Gastroesophageal sphincter (tissue), 4 donors: ENCODE measurements at places on chromosomes 4 and X. TPM values are rescaled to one million over a fixed set of nuclear protein-coding genes. Genes with fewer than 3 reads are reported as not detected.

SFRP2 gene
- 22.3 TPM for total RNA-seq

SLC9B2 gene
- 16.0 TPM for total RNA-seq

TDO2 gene
- not detected for total RNA-seq

ASMT gene
- total RNA-seq = not detected

FATE1 gene
- total RNA-seq = not detected

JCHAIN gene
- total RNA-seq = 7.8 TPM

ADH7 gene
- total RNA-seq = 9.9 TPM

RAB39B gene
- 0.54 TPM for total RNA-seq

DSPP gene
- total RNA-seq = not detected

SH2D1A gene
- 0.54 TPM for total RNA-seq

UGT8 gene
- total RNA-seq = 0.27 TPM

UGT2B17 gene
- total RNA-seq = not detected

MAGIX gene
- total RNA-seq = 4.5 TPM

ENPEP gene
- 6.1 TPM for total RNA-seq

TECRL gene
- total RNA-seq = not detected

CTAG2 gene
- not detected for total RNA-seq

HERC5 gene
- 4.7 TPM for total RNA-seq

NUP62CL gene
- not detected for total RNA-seq

DNA sequence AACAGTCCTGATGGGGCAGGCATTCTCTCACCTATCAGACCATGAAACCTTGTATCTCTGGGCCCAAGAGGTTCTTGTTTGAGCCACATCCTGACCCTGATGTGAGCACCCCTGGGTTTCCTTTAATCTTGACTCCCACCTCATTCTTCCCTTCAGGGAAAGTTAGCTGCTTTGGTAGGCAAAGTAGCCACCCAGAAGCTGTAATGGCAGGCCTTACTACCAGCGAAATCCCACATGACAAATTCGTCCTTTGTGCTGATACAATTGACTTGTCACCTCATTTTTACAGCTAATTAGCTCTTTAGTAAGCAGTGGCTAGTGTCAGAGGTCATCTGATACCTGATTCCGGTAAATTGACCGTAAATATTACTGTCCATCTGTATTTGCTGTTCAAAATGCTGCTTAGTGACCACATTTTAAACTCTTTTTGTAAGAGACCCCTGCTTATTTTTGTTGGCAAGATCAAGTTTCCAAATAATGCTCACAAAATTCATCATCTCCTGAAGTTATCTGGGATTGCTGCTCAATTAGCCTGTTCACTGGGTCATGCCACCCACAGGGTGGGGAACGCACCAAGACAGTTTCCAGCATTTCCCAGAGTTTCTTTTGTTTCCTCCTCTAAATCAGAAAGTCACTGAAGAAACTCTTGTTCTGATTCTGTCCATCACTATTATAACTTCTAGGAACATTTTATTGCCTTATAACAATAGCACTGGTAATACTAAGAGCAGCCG lies 329.7 kb downstream of the GPAT3 start:
- ATAC-seq = no peak

- no peak for ATAC-seq
Observed at GRCh38 chr4:26418850-26419249, 71.4 kb downstream of the CCKAR start.

DNA sequence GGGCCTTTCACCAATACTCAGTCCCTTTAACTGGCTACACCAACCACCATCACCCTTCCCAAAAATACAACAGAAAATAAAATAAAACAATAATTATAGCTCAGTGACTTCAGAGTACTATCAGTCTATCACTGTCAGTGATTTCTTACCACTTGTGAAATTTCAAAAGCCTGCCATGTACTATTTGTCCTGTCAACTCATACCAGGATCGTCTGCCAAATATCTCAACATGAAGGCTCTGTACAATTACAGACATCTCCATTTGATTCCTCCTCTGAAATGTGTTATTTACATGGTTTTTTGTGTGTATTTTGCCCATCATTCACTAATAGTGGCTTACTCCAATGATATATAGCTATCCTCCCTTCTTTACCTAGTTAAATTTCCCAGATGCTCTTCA lies 772.0 kb downstream of the IL1RAPL1 start:
- no peak for ATAC-seq

GRCh38 chr4:154618708-154619315 lies 6.4 kb upstream of the FGG start:
- ATAC-seq = no peak

- ATAC-seq = peak; percentile 57
Observed at GRCh38 chr4:4995103-4995907, 24.0 kb downstream of the CYTL1 start.

DNA sequence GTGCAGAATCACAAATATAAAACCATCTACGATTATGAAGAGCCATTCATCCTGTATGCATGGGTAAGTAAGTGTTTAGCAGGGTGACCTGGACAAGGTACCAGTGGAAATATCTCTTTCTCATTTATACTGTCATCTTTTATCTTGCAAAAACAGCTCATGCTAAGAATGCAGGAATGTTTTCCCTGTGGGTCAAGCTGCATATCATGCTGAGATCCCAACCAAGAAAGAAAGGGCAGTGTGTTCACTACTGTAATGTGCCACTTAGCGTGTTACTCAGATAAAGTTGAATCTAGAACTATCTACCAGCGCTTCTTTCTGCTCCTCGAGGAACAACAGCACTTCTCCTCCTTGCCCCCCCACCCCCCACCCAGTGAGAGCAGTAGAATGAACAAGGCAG lies 212.7 kb upstream of the TBL1X start:
- no peak for ATAC-seq

DNA sequence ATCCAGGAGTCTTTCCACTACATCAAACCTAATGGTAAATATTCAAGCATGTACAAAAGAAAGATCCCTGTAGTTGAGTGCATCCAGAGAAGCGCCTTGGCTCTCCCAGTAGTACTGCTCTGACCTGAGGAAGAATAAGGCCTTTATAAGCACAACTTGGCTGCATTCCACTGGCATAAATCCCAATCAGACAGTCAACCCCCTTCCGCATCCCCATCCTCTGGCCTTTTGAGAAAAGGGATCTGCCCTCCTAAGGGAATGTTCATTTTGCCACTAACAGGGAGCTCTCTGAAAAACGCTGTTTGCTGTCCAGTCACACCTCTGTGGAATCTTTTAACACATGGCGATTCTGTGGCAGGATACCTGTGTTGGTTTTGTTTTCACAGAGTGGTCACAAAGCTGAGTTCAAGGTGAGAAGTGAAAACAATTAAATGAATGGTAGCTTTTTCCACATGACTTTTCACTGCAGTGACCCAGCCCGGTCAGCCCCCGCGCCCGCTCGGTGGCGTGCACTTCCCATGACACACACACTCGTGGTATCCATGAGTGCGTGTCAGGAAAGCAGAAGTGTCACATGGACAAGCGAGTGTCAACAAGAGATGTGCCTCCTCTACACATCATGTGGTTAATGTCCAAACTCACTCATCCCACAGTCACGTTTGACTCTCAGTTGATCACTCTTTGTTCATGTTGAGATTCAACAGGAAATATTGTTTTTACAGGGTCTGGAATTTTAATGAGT lies 112.2 kb upstream of the ENPP6 start:
- peak; percentile 63 for ATAC-seq

DNA sequence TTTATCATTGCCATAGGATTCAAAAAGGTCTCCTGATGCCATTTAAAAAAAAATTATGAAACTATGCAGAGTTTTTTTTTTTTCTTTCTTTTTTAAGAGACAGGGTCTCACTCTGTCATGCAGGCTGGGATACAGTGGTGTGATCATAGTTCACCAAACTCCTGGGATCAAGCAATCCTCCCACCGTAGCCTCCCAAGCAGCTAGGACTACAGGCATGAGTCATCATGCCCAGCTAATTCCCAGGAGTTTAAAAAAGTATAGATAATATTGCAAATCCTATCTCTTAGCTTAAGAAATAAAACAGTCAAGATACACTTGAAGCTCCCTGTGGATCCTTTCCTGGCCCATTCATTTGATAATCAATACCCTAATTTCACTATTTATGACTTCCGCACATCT lies 58.6 kb upstream of the PRSS48 start:
- ATAC-seq = no peak

DNA sequence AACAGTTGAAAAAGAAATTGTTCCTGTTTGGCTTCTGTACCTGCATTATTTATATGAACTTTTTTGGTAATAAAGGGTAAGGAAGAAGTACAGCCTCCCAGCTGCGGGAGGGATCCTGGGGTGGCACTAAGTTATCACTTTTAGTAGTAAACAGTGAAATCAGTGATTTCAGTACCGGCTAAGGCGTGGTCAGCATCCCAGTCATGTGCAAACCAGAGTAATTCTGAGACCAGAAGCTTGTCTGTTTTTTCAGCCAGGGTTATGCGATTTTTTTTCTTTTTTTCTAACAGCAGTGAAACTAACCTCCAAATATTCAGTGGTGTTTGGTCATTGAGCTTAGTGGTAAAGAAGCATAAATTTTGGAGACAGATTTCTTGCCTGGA lies 3.3 kb downstream of the EGF start:
- no peak for ATAC-seq

GRCh38 chrX:40746521-40746920 lies 11.2 kb upstream of the MED14 start:
- no peak for ATAC-seq

- ATAC-seq = no peak
Observed at GRCh38 chr4:8283161-8283560, 13.6 kb downstream of the HTRA3 start.

DNA sequence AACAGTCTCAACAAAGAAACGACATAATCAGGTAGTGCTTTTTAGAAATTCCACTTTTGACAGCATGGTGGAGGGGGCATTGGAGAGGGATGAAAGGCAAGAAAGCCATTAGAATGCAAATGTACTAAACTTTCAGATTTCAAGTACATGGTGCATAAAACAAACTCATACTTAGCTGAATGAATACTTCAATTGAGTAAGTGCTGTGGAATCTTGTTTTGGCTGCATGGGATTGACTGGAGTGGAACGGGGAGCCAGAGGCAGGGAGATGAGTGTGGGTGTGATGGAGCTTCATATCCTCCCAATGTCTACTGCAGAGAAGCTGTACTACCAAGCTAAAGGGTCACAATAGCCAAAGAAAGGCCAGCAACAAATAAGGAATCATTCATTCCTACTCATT lies 52.4 kb downstream of the USP46 start:
- no peak for ATAC-seq

GRCh38 chr4:76624241-76624681 lies 189.2 kb downstream of the SHROOM3 start:
- peak; percentile 89 for ATAC-seq

GRCh38 chrX:19775830-19776485 lies 111.4 kb downstream of the SH3KBP1 start:
- no peak for ATAC-seq

GRCh38 chrX:69311936-69312670 lies 146.8 kb upstream of the PJA1 start:
- no peak for ATAC-seq

DNA sequence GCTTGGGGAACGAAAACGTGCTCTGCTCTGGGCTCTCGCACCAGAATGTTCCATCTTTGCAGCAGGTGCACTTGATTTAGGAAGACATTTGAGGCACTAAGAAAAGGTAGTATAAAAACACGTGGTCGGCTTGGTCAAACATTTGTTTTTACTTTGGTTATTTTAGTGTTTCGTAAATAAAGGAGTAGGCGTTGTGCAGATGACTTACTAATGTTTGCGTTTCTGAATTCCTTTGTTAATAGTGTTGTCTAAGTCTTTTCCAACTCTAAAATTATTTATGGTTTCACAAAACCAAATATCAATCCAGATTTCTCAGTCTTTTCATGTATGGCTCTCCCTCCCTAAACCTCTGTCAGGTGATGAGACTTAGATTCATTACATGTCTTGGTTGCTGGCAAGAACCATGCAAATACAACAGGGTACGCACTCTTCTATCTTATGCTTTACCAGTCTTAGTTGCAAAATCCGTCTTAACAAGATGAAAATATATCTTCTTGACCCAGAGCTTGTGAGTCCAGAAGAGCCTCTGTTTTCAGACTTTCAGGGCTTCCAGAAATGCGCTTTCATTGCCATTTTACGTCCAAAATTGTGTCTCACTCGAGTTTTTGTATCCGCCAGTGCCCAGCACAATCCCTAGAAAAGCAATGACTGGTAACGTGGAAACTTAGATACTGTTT lies 686 bp downstream of the MTHFD2L start:
- no peak for ATAC-seq

DNA sequence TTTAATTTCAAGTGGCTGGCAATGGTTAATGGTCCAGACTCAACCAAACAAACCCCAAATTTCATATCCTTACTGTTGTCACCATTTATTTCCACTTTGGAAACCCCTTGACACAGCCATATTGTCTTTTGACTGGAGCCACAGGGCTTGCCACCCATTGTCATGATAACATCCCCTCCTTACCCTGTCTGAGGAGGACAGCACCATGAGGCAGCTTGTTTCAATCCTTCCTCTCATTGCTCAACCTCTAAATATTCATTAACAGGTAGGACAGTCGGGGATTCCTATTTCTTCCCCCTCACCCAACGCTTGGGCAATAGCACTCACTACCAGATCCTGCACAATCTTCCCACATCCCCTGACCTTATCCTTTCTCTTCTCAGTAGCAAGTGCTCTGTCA lies 92.1 kb downstream of the CEP135 start:
- ATAC-seq = no peak

- ATAC-seq = no peak
Observed at GRCh38 chrX:1124531-1124930, 87.9 kb downstream of the CRLF2 start.

DNA sequence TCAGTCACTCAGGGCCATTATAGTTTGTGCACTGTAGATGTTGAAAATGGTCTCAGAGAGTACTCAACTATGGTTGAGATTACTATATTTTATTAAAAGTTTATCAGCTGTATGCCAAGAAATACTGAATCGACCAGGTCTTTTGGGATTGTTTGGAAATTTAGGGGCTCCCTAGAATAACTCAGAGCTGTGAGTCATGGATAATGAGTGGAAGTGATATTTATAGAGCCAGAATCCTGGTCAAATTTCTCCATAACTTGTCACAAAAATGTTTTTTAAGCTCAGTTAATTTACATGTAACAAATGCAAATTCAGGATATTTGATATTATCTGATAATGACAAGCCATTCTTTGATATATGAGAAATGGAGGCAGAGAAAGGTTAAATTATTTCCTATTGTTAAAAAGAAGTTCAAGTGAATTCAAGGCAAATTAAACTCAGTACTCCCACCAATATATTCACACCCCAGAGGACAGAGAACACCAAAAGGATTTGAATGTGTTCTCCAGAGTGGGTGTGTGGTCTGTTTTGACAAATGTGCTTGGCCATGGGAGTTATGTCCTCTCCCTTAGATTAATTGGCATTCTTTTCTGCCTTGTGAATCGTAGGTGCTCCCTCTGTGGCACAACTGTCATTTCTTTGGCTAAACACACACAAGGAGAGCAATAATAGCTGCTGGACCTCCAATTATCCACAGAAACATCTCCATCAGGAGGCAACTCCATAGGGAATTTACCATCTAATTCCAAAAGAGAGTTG lies 37.7 kb downstream of the ARHGAP24 start:
- no peak for ATAC-seq
